ENCODE measurements at places on chromosomes 1 and 21.

DNA sequence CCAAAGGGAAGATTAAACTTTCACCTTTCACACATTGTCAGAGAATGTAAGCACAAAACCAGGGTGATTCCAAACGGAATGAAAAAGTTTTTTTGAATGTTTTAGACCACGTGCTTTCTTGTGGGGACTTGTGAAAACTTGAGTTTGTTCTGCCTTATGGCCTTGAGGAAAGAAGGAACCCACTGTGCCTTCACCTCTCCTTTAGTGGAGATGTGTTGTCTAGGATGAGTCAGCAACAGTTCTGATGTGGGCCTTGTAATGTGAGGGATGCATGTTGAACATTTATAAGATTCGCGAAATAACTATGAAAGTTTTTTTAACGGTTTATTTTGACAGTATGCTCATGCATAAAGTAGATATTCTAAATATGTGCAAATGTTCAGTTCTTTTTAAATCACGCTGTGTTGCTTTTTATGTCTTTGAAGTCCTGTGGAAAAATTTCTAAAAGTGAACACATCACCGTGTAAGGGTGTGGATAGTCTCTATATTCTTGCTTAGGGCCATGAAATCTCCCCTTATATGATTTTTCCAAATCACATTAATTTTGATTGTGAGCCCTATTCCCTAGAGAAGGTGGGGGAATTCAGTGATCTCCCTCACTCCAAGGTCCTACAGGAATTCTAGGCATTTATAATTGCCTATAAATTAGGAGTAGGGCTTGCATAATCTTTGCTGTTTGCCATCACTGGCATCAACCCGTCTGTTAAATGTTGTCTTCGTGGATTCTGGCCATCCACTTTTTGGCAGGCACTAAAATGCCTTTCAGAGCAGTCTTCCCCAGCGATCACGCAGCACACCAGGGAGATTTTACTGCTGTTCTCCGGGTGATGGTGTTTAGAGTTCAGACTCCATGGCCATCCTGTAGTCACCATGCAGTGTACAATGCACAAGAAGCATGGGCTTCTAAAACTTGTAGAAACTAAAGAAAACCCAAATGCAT, 47.4 kb downstream of the PLA2G4A start:
- DNase-seq = no peak

DNA sequence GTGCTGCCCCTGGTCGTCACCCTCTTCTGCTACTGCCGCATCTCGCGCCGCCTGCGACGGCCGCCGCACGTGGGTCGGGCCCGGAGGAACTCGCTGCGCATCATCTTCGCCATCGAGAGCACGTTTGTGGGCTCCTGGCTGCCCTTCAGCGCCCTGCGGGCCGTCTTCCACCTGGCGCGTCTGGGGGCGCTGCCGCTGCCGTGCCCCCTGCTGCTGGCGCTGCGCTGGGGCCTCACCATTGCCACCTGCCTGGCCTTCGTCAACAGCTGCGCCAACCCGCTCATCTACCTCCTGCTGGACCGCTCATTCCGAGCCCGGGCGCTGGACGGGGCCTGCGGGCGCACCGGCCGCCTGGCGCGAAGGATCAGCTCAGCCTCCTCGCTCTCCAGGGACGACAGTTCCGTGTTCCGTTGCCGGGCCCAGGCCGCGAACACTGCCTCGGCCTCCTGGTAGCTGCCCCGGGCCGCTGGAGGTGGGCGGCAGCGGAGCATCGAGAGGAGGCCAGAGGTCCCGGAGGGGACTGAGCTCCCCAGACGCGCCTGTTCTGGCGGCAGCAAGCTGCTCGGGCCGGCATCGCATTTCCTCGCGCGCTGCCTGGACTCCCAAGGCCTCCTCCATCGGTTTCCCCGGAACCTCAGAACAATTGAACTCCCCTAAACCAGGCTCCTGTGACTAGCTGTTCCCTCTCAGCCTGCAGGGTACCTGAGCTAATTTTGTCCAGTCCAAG, 1.1 kb downstream of the GPR25 start:
- DNase-seq = no peak

GRCh38 chr1:174039027-174039426, 16.9 kb upstream of the RC3H1 start:
- DNase-seq = no peak

- no peak for DNase-seq
These were observed 32.5 kb downstream of the IQGAP3 start for GRCh38 chr1:156539818-156540355.

DNA sequence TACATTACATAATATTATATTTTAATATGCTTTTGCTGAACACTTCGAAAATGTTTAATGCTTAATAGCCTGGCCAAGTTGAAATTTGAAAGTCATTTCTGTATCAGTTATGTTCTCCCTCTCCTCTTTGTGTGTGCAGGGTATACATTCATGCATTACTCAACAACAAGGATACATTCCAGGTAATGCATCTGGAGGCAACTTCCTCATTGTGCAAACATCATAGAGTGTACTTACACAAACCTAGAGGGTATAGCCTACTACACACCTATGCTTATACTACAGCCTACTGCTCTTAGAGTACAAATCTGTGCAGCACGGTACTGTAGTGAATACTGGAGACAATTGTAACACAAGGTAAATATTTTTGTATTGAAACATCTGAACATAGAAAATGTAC, 407.3 kb downstream of the MRPL39 start:
- no peak for DNase-seq

GRCh38 chr1:86380257-86380861, 15.8 kb downstream of the ODF2L start:
- no peak for DNase-seq

- no peak for DNase-seq
These were observed 58.9 kb downstream of the SWT1 start for GRCh38 chr1:185215911-185216310.

GRCh38 chr1:45317166-45317565, 9.5 kb upstream of the HPDL start:
- DNase-seq = no peak

- DNase-seq = no peak
These were observed 520.5 kb downstream of the SMYD3 start for GRCh38 chr1:245986404-245987218.

DNA sequence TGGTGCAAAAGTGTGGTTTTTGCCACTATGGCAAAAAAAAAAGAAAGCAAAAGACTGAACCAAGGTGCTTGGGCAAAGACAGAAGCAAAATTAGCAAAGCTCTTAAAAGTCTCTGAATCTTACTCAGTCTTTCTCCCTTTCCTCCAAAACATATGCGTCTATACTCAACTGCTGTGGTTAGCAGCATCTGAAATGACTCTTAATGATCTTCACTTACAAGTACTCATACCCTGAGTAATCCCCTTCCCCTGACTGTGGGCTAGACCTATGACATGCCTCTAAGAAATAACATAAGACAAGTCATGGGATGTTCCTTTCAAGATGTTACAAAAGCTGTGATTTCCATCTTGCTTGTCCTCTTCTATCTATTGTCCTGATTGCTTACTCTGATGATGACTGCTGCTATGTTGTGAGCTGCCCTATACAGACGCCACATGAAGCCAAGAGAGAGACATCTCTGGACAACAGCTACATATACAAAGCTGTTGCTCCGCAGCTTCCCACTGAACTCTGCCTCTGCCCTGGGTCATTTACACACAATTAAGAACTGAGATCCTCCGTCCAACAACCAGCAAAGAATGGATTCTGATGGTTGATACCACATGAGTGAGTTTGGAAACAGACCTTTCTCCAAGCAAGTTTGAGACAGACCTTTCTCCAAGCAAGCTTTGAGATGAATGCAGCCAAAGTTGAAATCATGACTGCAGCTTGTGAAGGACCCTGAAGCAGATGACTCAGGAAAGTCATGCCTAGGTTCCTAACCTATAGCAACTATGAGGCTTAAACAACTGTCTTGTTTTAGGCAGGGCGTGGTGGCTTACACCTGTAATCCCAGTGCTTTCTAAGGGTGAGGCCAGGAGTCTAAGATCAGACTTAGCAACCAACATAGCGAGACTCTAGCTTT, 55.2 kb downstream of the PUM1 start:
- DNase-seq = no peak

- DNase-seq = no peak
These were observed 15.3 kb downstream of the SRSF4 start for GRCh38 chr1:29166291-29166878.

DNA sequence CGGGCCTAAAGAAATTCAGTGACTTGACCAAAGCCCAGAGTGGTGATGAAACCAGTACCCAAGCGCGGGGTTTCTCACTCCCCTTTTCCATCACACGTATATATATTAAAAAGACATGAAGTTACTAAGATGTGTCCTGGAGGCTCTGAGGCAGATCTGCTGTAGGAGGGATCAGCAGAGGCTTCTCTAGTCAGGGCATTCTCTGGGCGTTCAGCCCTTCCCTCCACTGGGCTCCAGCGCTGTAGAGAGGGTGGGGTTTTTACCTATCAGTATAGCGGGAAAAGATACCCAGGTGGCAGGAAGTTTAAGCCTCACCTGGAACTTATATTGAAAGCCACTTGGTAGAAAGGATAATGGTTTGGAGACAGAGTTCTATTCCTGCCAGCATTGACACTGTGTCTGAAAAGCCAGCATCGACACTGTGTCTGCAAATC, 862 bp upstream of the PLEKHO1 start:
- no peak for DNase-seq

DNA sequence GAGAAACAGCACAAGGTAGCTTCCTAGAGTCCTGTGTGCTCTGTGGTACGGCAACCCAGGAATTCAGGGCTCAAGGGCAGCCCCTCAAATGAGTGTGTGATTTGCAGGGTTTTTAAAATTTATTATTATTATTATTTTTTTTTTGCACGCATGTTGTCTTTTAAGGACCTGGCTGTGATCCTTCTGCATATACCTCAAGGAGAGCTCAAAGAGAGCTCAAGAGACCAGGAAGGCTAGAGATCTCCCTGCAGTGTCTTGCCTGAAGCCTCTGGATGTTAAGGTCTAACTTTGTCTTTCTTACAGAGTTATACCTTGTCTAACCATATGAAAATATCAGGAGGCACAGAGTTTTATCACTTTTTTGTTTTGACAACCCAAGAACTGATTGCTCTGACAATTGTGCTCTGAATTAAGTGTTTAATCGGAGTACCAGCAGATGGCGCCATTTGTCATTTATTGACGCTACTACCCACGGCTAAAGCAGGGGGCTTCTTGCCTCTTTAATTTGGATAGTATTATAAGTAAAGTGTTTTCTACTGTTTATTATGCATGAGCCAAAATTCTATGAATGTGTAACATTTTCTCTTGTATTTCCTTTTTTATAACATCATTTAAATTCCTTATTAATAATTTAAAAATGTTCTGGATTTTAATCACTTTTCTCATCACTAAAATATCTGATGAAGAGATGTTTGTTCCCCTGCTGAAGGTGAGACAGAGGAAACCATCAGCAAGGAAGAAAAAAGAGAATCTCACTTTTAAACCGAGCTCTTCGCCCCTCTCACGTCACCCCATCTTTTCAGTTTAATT, 35.8 kb upstream of the LMO4 start:
- peak; percentile 47 for DNase-seq

DNA sequence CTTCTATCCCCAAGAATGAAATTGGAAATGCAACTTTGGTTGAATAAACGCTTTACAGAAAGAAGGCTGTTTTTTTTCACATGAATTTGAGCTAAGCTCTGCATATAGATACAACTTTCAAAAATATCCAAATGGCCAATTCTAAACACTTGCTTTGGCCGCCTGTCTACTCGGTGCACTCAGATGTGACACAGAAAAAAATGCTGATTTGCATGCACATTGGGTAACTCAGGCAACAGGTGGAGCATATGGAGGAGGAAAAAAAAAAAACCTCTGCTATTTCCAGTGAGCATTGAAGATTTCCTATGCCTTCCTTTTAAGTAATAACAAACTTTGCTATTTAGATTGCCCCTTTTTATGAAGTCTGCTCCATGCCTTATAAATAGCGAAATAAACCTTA, 262.5 kb downstream of the GRIK1 start:
- DNase-seq = no peak

DNA sequence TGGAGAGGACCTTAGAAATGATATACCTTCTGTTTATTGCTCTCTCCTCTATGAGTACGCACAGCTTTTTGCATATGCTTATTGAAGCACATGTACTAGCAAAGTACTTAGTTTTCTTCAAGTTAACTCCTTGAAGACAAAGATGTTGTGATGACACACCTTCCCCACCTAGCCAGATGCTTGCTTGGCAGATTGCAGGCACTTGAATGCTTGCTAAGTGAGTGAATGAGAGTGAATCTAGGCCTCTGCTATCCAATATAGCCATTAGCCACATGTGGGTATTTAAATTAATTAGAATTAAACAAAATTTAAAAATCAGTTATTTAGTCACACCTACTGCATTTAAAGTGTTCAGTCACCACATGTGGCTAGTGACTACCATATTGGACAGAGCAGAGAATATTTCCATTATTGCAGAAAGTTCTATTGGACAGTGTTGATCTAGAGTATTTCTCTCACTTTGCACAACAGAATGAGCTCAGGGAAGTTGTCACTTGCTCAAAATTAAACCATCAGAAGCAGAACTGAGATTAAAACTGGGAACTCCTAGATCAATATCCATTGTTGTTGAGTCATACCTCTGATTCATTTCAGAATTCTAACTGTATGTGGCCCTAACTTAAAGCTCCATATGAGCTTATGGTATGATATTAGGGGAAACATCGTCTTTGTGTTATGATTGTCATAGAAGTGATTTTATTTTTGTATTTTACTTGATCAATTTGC, 8.6 kb upstream of the EEIG2 start:
- no peak for DNase-seq

DNA sequence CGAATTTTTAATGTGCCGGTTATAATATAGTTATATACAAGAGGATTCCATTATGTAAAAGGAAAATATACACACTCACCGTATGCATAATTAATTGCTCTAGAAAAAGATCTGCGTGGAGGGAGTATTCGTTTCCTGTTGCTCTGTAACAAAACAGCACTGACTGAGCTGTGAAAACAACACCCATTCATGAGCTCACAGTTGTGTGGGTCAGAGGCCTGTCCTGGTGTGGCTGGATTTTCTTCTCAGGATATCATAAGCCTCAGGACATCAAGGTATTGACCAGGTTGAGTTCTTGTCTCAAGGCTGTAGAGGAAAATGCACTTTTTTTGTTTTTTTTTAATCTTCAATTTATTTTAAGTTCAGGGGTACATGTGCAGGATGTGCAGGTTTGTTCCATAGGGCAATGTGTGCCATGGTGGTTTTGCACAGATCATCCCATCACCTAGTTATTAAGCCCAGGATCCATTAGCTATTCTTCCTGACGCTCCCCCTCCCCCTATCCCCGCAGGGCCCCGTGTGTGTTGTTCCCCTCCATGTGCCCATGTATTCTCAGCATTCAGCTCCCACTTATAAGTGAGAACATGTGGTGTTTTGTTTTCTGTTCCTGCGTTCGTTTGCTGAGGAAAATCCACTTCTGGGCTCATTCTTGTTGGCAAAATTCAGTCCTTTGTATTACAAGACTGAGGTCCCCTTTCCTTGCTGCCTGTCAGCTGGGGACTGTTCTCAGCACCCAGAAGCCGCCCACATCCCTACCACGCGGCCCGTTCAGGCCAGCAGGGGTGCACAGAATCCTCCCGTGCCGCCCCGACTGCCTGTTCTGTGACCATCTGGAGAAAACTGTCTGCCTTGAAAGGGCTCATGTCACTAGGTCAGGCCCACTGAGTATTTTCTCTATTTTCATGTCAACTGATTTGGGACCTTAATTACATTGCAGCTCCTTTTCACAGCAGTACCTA, 87.4 kb upstream of the ERRFI1 start:
- no peak for DNase-seq

GRCh38 chr21:44601596-44602462, 1.4 kb downstream of the KRTAP10-7 start:
- DNase-seq = no peak

GRCh38 chr1:38746402-38746935, 113.1 kb downstream of the RRAGC start:
- no peak for DNase-seq

- DNase-seq = no peak
These were observed 30.4 kb upstream of the MAN1C1 start for GRCh38 chr1:25586181-25586588.

Data from activated CD4-positive, alpha-beta memory T cell treated with anti-CD3 and anti-CD28 coated beads, Interleukin-2, amount 10 ng/mL, durations not matched to agents 7 days and 5 days (primary cell).